ENCODE measurements at places on chromosomes 13 and 19.

DNA sequence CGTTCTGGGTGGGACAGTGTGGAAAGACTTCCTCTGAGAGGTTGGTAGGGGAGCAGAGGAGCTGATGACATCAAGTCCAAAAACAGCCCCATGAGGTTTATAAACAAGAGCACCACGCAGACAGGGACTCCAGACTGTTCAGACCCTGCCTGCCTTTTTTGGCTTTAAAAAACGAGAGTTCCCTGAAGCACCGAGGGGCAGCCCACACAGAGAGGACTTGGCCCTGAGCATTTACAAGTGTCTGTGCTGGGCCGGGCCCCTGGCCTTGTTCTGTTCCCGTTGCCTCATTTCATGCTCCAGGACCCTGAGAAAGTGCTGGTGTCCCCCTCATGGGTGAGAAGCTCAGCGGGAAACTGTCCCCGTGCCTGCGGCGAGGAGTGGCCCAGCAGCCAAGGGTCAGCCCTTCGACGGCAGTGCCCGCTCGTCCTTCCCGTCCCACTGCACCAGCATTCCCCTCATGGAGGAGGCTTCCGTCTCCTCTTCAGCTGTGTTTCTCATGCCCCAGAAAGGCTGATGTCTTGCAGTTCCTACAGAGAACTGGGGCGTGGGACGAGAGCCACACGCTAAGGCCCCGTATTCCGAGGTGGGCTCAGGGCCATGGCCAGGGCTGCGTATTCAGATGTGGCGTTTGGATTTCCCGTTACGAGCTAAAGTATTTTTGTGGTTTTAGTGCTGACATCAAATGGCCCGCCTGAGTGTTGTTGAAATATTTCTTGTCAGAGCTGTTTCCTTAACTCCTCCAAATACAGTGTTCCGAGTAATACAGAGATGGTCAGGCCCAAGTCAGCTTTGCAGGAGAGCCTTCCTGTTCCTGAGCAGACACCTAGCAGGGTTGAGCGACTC is 93.5 kb downstream of the ATP11A start:
- DNase-seq, result no peak

DNA sequence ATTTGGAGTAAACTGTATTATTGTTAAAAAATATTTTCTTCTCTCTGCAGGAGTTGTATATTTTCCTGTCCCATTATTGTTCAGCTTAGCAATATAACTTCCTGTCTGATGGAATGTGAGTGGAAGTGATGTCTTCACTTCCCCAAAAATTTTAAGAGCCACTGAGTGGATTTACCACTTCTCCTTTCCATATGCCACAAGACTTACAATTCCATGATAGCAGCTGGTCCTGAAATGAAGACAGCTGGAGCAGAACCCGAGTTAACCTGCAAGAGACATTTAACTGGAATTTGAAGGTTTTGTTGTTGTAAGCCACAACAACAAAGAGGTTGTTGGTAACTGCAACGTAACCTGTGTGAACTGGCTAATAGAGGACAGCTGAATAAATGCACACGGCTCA is 23.4 kb upstream of the TBC1D4 start:
- no peak for DNase-seq

GRCh38 chr13:91785431-91786119 is 387.2 kb downstream of the GPC5 start:
- DNase-seq, result no peak

DNA sequence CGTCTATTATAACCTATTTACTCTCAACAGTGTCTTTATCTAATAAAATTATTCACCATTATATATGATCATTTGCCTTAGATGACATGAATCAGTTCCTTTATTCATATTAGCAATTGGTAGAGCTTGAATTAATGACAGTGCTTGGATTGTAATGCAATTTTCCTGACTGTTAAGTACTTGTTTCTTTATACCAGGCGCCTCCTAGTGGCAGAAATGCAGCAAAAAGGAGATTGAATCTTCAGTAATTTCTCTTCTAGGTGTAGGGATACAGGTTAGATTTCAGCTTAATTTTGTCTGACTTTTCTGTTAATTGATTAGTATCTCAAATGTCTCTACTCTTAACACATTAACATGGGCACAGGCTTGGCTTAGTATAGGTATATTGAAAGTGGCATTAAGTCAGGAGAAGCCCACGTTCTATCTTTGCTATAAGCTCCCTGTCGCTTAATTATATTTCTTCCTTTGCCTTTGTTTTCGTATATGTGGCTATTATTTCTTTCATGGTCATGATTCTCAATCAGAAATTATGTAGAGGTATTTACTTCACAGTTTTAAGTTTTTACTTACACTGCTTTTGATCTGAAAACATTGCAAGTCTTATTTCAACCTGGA is 9.1 kb upstream of the LHFPL6 start:
- DNase-seq, result peak; percentile 74

- peak; percentile 64 for DNase-seq
Measured at GRCh38 chr19:34712395-34713261, 21.4 kb upstream of the ZNF181 start.

DNA sequence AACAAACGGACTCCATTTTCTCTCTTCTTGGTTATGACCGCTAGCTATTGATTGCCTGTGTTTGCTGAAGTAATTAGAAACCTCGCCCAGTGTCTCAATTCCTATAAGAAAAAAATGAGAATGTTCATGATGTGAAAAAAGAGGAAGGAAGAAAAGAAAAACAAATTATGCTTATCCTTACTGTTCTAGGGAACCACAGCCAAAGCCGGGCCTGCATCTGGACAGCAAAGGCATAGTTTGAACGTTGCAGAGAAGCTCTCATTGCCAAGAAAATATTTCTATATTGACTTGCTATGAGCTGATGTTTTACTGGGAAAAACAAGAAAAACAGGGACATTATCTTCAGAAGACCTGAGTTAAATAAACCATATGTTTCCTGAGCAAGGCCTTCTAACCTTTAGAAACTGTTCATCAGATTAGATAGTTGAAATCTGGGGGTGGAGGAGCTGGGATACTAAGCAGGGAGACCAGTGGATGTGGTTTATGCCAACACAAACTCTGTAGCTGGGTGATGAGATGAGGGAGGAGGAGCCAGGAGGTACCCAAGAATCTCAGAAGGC is 55.0 kb downstream of the EFNB2 start:
- no peak for DNase-seq

DNA sequence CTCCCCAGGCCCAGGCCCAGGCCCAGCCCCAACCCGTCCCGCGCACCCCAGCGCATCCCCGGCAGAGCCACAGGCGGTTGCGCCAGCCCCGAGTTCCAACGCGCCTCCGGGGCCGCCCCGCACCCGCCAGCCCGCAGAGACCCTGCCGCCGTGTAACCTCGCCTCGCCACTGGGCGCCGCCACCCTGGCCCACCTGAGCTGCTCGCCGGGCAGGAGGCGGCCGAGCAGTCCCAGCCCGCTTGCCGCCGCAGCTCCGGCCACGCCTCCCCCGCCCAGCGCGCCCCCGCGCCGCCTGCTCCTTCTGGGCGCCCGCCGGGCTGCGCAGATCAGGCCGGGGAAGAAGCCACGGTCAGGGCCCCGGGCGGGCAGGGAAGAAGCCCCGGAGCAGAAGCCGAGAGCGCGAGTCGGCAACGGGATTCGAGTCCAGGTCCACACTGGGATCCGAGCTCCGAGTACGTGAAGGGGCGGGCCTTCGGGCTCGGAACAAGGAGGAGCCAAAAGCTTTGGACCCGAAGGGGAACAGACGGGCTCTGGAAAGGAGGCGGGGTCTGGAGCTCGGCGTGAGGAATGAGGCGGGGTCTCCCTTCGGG is at the start of gene MBOAT7:
Gene MBOAT7, minus strand, starts transcription at position 436 of the 590 bp plus-strand sequence. CDS start 1,072 bp downstream, outside the sequence.
- no peak for DNase-seq

All from cerebellum (tissue), 4 donors.